AG04450 (cell line): ENCODE measurements at places on chromosomes 12 and 14.

- DNase-seq = no peak
Measured at GRCh38 chr14:95327558-95328374, 8.1 kb upstream of the CLMN start.

DNA sequence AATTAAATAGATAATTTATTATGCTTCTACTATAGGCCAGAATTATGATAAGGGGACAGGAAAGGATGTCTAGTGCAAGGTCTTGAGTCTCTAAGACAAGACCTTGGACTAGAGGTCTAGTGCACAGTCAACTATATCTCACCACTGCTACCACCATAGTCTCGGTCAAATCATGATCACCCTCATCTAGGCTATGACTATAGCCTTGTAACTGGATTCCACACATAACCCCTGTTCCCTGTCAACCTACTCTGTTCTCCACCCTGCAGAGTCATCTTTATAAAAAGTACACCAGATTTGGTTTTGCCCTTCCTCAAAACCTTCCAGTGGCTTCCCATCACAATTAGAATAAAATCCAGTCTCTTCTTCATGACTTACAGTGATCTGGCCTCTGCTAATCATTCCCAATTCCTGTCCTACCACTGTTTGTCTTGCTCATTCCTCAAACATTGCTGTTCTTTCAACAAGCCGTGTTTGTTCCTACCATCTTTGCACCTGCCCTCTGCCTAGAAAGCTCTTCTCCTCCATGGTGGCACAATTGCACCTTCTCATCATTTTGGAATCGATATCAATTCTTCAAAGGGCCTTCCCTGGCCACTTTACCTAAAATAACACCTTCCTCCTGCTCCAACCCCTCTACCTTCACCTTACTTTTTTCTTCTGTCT is 169.4 kb downstream of the FOXN3 start:
- no peak for DNase-seq

GRCh38 chr14:89503431-89503996 is 86.5 kb upstream of the FOXN3 start:
- no peak for DNase-seq

DNA sequence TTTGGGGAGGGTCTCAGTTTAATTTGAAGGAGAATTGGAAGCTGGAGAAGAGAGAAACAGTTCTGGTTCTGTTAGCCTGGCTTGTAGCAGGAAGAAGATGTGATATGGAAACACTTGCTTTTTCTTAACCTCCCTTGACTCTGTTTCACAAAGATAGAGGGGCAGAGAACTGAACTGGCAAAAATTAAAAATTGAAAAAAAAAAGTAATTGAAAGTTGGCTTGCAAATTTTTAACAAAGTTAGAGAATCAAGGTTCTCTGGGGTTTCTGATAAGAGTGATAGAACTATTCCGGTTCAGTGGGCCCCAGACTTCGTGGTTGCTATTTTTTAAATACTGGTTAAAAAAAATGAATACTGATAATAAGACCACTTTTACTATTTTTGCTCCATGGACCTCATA is 2.8 kb downstream of the CRADD start:
- DNase-seq = no peak

- no peak for DNase-seq
Measured at GRCh38 chr12:26046203-26046602, 78.6 kb downstream of the BHLHE41 start.

GRCh38 chr14:103214461-103214958 is 91.2 kb downstream of the TNFAIP2 start:
- DNase-seq = no peak

DNA sequence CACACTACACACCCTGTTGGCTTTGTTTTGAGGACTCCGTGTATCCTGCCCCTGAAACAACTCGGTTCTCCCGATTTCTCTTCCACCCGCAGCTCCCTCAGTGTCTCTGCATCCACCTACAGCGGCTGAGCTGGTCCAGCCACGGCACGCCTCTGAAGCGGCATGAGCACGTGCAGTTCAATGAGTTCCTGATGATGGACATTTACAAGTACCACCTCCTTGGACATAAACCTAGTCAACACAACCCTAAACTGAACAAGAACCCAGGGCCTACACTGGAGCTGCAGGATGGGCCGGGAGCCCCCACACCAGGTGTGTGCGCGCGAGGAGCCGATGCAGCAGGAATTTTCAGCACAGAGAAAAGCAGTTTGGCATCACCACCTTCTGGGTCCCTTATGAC is 10.5 kb downstream of the ALKBH2 start:
- no peak for DNase-seq

GRCh38 chr12:2351161-2351560 is 298.4 kb downstream of the CACNA1C start:
- DNase-seq = no peak

DNA sequence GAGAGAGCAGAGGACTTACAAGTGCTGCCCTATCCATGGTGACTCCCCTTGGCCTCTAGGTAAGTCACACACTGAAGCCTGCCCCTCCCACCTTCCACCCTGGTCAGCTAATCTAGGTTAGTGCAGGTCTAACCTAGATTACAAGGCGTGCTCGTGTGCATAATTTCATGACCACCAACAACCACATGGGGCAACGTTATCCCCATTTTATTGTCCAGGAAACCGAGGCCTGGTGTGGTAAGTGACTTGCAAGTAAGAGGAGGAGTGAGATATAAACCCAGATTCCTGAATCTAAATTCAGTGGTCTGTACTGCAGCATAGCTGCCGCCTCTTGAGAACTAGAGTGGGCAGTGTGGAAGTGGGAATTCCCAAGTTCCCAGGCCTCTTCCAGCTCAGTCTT is 171.1 kb downstream of the DAD1 start:
- DNase-seq = no peak

DNA sequence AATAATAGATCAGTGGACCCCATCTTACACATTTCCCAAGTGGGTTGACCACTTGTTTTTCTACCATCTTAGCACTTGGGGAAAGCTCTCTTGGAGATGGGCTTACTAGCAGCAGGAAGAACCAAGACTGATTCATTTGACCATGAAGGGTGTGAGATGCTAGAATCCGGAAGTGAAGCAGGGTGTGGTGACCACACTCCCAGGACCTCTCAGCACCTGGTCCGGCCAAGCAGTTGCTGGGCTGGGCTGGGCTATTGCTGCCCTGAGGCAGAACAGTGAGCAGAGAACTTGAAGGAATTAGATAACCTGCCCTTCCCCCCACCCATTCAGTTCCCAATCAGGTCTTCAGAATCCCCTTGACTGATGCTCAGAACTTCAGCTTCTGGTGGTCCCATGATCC is 24.4 kb downstream of the ADCY6 start:
- DNase-seq = no peak

GRCh38 chr14:102965282-102965681 is 42.8 kb downstream of the AMN start:
- DNase-seq = no peak

GRCh38 chr12:39047539-39048262 is 142.3 kb upstream of the CPNE8 start:
- DNase-seq = no peak

DNA sequence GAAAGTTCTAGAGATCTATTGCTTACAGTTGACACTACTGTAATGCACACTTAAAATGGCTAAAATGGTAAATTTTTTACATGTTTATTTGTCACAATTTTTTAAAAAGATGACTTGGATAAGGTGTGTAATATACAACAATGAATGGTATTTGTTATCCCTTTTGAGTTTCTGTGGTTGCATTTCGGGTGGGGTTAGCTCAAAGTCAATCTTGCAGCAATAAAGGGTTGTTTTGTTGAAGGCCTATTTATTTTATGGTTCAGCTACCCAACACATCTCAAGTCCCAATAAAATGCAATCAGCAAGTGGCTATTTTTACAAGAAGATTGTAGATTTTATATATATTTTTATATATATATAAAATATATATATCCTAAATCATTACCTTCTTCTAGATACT is 22.1 kb downstream of the SNRPF start:
- no peak for DNase-seq

DNA sequence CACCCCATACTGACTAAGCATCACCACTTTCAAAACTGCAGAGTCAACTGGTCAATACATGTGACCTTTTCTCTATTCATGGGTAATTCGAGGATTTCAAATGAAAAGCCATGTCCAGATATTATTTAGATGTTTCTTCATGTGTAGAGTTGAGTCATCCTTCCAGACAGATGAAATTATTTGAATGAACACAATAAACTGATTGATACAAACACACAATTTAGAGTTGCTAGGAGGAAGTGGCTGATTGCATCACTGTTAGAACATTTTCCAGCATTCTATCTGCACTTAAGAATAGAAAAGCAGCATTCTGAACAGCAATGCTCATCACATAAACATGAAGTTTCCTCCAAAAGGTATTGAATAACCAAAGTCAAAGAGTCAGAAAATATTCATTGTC is 273.5 kb upstream of the SOX5 start:
- DNase-seq = peak; percentile 45

DNA sequence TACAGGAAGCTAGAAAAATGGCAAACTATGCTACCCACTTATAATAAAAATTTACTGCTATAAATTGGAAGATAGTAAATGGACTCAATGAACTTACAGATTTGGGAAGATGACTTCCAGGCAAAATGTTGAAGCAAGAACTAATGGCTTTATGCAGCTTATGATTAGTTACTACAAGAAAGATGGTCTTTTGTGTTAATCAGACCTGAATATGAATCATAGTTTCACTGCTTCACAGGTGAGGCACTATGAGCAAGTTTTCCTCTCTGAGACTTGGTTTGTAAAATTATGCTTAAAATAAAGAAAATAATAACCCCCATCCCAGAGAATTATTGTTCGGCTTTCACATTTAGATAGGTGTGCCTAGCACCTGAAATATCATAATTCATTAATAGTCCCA is 19.8 kb upstream of the DCN start:
- DNase-seq = no peak

GRCh38 chr14:94545131-94545841 is 16.0 kb upstream of the SERPINA4 start:
- no peak for DNase-seq

- no peak for DNase-seq
Measured at GRCh38 chr12:46269429-46270241, 792 bp upstream of the SLC38A1 start.

DNA sequence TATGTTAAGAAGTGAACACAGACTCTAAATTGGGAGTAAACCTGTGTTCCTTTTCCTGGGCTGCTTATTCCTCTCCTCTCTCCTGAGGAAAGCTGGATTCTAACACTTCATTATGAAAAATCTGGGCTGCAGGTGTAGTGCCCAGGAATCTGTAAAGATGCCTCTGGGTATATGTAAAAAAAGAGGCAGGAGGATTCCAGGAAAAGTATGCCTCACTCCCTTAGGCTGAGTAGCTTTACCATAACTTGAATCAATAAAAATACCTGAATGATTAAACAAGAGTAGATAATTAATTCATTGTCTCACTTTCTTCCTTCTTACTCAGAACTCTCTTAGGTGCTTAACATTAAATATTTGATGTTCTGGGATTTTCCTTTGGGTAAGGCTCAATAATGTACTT is 185.1 kb downstream of the GRIP1 start:
- no peak for DNase-seq

DNA sequence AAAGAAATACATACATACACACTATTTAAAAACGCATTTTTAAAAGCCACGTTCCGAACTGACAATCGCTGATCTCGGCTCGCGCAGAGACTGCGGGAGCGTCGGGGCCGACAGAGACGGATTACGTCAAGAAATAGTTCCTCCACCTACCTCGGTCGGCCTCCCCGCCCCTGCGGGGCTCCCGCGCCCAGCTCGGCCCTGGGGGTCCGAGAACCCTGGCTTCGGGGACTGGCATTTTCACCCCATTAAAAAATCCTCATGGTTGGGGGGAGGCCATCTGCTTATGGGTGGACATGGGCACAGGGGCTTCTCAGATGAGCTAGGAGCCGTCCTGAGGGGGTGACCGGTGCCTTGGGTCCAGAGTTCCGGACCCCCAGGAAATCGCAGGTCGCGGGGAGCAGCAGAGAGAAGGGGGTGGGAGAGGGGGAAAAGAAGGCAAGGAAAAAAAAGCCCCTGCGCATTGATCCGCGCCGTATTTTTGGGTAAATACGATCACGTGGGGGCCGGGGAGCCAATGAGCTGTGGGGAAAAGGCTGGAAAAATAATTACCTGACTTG is 324 bp upstream of the HOXC9 start:
- no peak for DNase-seq

- DNase-seq = no peak
Measured at GRCh38 chr14:67817750-67818438, 1.5 kb upstream of the ZFYVE26 start.

DNA sequence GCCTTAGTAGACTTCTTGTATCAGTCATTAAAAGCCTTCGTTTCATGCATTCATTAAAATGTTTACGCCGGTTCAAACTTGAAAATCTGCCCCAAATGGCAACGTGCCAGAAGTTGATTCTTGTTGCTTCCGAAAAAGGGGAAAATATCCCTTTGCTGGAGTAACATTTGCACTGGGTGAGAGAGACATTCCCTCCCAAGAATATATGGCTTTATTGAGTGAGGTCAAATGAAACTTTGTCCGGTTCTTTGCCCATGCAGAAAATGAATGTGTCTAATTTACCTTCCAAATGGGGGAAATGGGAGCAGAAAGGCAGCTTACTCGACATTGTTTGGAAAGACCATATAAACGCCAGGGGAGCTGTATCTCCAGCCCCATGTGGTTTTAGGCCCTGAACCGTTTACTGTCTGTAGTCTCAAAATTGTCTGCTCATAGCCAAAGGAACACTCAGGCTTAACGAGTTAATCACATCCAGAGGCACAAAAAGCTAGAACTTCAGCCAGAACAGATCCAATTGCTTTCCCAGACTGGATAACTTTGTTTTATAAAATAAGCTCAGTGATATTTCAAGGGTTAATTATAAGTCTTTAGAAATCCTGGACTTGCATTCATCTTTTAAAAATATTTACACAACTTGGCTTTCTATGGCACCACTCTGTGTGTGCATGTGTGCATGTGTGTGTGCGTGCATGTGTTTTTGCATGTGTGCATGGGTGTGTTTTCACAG is 2.9 kb upstream of the EMP1 start:
- DNase-seq = no peak

DNA sequence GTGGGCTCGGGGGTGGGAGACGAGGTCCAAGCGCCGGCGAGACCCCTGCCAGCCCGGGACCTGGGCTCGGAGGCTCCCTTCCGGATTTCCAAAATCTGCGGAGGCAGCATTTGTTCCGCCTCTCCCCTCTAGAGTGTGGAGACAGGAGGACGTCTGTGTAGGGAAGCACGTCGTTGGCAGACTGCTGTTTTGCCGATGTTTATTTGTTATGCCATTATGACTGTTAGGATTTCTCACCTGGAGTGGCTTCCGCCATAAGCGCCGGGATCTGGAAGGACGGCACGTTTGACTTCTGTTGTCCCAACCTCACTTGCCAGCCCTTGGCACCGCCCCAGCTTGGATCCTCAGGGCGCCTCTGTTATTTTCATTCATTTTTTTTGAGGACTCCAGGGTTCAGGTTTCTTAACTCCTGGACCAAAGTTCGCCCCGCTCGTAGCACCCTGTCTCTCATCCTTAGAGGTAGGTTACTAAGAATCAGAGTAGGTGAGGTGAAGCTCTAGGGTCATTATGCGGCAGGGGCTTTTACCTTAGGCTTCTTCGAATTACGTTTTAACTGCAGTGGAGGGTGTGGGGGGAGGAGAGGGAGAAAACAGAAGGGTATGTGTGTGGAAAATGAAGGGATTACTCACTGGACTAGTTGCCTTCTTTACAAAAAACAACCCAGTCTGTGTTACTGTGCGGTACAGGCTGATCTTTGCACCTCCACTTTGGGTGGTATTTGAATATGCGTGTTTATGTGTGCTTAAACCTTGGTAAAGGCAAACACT is 547 bp upstream of the PYGL start:
- DNase-seq = no peak

- DNase-seq = no peak
Measured at GRCh38 chr14:49549881-49550280, 36.3 kb downstream of the RPS29 start.

GRCh38 chr12:58883576-58884334 is 36.5 kb downstream of the LRIG3 start:
- no peak for DNase-seq
